ENCODE measurements at places on chromosomes 12 and 14.

DNA sequence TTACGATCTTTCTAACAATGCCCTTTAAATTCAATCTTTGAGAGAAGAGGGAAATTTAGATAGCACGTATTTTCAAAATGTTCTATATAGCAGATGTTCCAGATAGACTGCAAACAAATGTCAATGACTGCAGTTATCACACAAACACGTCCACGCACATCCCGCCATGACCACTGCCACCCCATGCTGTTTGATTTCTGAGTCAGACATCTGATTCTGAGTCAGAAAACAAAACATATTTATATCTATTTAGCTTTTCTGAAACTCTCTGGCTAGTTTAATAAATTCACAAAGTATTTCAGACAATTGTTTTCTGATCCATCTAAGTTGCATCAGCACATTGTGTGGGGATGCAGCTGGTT is 105.9 kb upstream of the BCAT1 start:
- no peak for DNase-seq

- DNase-seq = no peak
These were observed 682 bp downstream of the CREBL2 start for GRCh38 chr12:12612358-12612757.

- no peak for DNase-seq
These were observed 11.0 kb downstream of the SERPINA9 start for GRCh38 chr14:94465042-94465441.

- DNase-seq = no peak
These were observed 10.7 kb downstream of the AGAP2 start for GRCh38 chr12:57727758-57728395.

GRCh38 chr12:42564556-42564955 is 25.0 kb downstream of the PRICKLE1 start:
- DNase-seq = no peak

DNA sequence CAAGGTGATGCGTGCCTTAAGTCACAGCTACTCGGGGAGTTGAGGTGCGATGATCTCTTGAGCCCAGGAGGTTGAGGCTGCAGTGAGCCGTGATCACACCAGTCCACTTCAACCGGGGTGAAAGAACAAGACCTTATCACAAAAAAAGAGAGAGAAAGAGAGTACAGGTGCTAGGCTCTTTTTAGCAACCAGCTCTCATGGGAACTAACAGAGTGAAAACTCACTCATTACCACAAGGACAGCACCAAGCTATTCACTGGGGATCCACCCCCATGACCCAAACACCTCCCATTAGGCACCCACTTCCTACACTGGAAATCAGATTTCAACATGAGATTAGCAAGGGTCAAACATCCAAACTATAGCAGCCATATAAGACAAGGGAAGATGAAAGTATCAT is 164.2 kb downstream of the NDUFA12 start:
- DNase-seq = no peak

DNA sequence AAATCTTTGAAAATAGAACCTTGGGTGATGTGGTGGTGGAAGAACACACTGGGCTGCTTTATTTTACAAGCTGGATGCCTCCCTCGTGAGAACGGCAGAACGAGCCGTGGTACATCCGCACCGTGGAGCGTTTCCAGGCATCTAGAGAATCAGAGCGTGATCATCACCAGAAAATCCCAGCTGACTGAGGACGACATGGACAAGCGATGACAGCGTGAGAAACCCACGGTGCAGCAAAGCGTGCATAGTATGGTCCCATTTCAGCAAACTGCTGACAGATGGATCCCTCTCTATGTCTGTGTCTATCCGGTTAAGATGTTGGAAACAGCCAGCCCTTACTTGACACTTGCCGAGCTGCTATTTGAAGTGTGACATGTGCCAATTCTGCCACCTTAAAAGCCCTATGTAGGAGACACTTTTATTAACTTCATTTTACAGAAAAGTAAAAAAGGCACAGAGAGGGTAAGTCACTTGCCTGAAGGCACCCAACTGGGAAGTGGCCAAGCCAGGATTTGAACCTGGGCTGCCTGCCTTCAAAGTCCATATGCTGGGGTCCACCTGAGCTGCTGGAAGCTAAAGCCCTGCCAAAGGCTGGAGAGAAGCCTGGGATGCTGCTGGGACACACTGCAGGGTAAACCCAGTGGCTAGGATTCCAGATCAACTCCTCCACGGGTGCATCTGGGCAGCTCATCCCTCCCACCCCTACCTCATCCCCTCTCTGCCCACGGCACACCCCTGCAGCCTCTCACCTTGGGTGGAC is 14.9 kb downstream of the SCARB1 start:
- no peak for DNase-seq

GRCh38 chr14:93317210-93317874 is 15.5 kb downstream of the BTBD7 start:
- no peak for DNase-seq

DNA sequence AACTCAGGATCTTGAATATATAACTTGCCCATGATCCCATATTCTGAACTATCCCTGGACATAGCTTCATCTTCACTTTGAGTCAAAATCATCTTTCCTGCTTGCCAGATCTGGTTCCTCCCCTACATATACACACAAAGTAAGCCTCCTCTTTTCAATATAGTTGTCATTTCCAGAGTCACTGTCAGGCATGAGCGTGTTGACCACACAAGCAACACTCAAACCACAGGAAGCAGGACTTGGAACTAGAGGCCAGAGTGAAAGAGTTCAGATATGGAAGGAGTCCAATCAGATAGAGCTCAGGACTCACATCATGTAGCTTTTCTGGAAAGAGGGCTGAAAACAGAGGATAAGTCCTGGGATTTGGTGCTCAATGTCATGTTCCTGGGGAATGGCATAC is 1140.6 kb downstream of the BCL11B start:
- no peak for DNase-seq

DNA sequence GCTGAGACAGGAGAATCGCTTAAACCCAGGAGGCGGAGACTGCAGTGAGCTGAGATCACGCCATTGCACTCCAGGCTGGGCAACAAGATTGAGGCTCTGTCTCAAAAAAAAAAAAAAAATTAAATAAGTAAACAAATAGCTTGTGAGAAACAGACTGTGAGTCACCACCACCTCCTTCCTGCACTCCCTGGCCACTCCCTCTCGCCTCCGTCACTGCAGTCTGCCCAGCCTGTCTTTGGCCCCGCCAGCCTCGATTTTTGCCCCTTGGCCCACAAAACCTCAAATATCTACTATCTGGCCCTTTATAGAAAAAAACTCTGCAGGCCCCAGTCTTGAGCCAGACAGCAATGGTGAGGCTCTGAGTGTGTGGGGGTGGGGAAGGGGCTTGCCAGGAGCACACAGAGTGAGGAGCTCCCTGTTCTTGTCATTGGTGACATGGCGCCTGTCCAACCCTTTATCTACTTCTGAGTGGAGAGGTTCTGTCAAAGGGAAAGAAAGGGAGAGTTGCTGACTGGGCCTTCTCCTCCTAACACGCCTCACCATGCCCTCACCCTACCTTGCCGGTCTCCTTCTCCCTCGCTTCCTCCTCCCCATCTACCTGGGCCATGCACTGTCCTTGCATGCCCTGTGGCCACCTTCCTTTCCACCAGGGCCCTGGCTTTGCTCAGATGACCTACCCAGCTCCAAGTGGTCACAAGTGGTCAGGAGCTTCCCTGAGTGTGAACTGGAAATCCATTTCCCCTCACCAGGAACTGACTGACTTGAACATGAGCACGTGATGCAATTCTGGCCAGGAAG is 22.1 kb downstream of the LGMN start:
- no peak for DNase-seq

- no peak for DNase-seq
These were observed 1.5 kb downstream of the MLH3 start for GRCh38 chr14:75049731-75050201.

DNA sequence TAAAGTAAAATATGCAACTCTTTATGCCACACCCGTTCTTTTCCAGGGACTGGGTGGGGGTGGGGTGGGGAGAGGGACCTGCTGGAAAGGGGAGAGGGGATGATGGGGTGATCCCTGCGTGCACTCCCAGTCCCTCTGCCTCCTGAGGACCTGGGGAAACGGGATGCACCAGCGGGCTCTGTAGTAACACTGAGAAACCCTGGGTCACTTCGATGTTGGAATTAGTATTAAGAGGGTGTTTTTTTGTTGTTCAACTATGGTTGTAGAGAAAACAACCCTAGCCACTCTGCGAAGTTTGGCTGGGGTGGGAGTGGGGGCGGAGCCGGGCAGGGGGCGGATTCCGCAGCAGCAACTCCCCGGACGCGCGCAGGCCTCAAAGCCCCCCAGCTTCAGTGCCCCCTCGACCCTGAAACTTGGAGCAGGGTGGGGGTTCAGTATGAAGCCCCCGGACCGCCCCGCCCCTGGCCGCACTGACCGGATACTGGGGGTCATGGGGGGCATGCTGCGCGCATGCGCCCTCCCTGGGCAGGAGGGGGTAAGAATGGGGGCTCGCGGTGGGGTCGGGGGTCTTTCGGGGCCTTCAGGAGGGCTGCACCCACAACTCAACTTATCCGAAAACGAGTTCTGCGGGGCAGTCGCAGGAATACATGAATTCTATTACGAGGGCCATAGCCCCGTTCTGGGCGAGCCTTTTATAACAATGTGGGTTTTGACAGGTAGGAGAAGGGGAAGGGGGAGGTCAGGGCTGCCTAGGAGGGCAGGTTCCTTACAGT is 1.3 kb upstream of the ARHGEF25 start:
- no peak for DNase-seq

- DNase-seq = no peak
These were observed 1.5 kb downstream of the ITPK1 start for GRCh38 chr14:93114068-93114710.

DNA sequence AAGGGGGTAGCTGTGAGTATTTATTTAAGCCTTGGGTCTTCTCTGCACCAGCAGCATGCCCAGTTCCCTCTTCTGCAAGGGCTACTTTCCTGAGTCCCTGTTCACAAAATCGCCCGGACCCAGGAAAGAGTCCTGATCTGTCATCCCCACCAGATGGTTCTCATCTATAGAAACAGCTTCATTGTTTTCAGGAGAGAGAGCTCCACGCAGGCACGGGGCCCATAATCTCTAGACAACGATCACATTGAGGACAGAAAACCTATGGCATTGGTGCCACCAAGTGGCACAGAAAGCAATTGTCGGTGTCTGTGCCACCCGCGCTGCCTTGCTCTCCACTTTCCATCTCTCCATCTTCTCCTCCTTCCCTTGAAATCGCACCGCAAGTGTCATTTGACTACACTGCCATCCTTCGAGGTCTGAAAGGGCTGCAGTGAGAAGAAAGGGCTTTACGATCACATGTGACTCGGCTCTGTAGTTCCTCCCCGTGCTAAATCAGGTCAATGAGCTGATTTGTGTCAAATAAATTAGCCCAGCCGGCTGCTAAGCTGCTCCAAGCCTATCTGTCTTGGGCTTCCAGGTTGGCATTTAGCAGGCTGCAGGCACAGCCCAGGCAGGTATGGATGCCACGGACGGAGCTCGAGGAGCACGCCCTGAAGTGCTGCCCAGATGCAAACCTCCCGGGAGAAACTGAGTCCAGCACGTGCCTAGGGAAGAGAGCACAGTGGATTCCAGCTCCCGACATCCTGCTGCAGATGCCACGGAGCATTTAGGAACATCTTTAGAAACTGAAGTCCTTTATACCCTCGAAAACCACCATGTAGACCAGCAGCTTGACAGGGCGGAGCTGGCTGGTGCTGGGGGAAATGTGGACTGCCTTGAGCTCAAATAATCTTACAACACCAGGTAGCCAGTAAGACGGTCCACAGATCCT is 28.8 kb downstream of the SPRING1 start:
- peak; percentile 57 for DNase-seq

GRCh38 chr14:94663965-94664704 is 51.9 kb downstream of the SERPINA3 start:
- DNase-seq = no peak

- DNase-seq = no peak
These were observed 205.8 kb upstream of the SLC38A2 start for GRCh38 chr12:46578190-46578982.

GRCh38 chr12:121543786-121544185 is 37.0 kb downstream of the KDM2B start:
- no peak for DNase-seq

- DNase-seq = no peak
These were observed 353.0 kb downstream of the RAD51B start for GRCh38 chr14:68172627-68173026.

GRCh38 chr12:93591137-93591868 is 18.8 kb downstream of the SOCS2 start:
- peak; percentile 46 for DNase-seq

DNA sequence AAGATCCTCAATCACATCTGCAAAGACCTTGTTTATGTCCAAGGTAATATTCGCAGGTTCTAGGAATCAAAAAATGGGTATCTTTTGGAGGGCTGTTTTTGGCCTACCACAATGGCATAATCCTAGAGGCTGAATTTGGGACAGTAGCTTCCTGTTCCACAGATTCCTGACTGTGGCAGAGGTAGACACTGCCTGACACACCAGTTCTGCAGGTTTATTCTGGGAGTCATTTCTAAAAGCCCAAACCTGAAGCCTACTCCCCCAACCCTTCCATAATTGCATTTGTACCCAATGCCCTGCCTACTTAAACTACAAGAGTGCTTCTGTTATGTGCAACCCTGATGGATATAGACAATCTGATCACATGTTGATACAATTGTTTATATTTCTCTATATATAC is 378.9 kb downstream of the PCNX1 start:
- no peak for DNase-seq

GRCh38 chr12:41697161-41697560 is 447.5 kb downstream of the GXYLT1 start:
- DNase-seq = no peak

DNA sequence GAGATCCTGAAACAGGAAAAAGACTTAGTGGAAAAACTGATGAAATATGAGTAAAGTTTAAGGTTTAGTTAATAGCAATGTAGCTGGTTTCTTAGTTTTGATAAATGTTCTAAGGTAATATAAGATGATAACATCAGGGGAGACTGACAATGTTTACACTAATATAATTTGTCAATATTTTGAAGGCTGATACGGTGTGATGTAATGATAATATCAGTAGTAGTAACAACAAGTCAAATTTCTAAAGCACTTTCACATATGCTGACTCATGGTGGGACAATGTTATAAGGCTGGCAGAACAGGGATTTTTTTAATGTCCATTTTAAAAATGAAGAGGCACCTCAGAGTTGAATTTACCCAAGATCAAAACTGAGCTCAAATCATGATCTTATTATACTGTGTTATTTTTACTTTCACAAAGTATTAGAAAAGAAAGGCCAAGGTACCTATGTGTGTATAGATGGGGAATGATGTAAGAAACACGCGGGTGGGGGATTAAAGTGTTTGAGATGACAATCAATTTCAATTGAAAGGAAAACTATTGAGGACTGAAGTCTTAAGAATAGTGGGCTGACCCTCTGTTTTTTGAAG is 2.4 kb upstream of the FLRT2 start:
- no peak for DNase-seq

- DNase-seq = no peak
These were observed 40.6 kb downstream of the IGF1 start for GRCh38 chr12:102439426-102440405.

DNA sequence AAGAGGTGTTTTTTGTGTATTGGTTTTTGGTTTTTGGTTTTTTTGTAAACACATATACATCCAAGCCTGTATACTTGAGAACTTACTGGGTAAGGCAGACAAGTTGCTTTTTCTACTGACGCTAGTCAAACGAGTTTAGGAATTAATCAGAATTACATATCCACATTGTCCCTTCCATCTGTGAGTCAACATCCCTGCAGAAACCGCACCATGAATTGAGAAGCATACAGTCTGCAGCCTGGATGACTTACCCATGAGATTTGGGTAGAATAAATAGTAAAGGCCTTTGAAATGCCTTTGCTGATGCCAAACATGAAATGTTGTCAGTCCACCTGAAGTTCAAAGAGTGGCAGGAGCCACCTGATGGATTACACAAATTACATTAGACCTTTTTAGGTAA is 21.4 kb upstream of the C12orf42 start:
- no peak for DNase-seq

- DNase-seq = peak; percentile 15
These were observed 210.9 kb downstream of the MED13L start for GRCh38 chr12:116066381-116067230.

Data from amniotic stem cell (primary cell).